IMR-90 (cell line): ENCODE measurements at places on chromosomes 1 and 21.

DNA sequence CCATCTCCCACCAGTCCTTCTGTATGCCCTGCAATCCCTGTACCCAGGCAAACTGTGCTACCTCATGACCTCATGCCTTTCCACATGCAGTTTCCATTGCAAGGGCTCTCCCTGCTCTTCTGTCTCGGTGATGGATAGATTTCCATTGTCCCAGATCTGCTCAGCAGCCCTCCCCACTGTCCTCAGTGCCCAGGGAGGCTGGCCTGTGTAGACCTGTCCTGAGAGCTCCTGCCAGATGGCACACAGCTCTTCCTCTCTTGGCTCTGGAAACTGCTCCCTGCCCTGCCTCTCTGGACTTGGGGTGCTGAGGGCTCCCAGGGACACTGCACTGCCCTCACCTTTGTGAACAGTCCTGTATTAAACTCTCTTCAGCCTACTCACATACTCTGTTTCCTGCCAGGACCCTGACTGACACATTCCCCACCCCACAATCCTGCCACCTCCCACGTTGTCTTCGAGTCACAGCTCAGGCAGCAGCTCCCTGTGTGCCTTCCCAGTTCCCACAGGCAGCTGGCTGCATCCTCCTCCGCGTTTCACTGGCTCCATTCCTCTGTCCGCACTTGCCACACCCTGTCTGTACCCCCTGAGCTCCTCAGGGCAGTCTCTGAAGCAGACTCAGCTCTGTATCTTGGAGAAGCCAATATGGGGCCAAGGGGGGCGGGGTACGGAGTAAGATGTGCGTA is 57.0 kb downstream of the SPATA46 start:
- H3K4me1 ChIP-seq: no peaks in the 10 kb centered on the region
- H3K27me3 ChIP-seq: peaks cover 3% of the 10 kb centered on the region
- H3K27ac ChIP-seq: no peak overlapping the region
- H3K36me3 ChIP-seq: no peaks in the 10 kb centered on the region
- peak; percentile 16 for DNase-seq

GRCh38 chr1:38578271-38578951 is 281.2 kb downstream of the RRAGC start:
- no peaks in the 10 kb centered on the region for H3K36me3 ChIP-seq
- H3K4me1 ChIP-seq: no peaks in the 10 kb centered on the region
- no peak for DNase-seq
- peaks cover 11% of the 10 kb centered on the region; the same call in 1 of the 2 replicates for H3K27me3 ChIP-seq
- no peak overlapping the region for H3K27ac ChIP-seq

DNA sequence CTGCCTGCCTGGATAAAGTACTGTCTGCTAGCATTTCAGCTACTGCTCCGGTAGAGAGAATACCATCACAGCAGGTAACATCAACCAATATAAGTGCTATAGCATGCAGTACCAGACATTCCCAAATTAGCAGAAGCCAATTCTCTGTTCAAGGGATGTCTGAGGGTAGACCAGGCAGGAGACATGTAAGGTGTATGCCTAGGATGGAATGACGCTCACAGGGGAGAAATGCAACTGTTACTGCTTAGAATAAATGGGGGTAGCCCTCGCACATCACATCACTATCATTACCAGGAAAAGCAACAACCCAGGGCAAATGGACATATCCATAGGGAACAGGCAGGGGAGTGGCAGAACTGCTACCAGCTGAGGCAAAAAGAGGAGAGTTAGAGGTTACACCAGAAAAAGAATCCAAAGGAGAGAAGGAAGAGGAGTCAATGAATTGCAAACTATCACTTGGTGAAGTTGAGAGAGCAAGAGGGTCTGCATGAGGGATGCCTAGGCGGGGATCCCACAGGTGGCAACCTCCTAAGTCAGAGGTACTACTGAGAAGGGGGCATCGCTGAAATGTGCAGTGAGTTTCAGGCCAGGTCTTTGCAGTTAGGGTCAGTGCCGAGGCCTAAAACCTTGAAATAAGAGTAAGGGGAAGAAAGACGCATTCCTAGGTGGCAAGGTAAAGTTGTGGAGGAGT is 1.1 kb downstream of the UBE2Q1 start:
- peaks cover 6% of the 10 kb centered on the region for H3K4me1 ChIP-seq
- peak overlapping the region; percentile 95 for H3K4me3 ChIP-seq
- peaks cover 29% of the 10 kb centered on the region for H3K36me3 ChIP-seq

DNA sequence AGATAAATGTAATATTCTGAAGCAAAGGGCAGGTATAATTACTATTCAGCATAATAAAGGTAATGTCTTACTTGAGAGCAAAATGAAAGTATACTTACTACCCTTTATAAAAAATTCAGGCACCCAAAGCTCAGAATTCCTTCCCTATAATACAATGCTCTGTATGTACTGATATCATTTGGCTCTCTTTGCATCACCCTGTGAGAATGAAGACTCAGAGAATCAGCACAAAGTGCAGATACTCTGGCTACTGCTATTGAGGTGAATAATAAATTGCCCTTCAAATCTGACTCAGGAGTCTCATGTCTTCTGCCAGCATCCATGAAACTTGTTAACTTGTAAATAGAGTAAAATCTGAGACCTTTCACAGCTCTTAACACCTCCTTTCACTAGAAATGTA is 108.5 kb upstream of the KCTD3 start:
- peaks cover 2% of the 10 kb centered on the region; the same call in 1 of the 2 replicates for H3K27me3 ChIP-seq
- H3K4me3 ChIP-seq: no peak overlapping the region
- DNase-seq: peak; percentile 8
- H3K27ac ChIP-seq: no peak overlapping the region

- H3K27ac ChIP-seq: peak overlapping the region; percentile 41; the same call in 1 of the 2 replicates
- H3K36me3 ChIP-seq: peaks cover 19% of the 10 kb centered on the region
- H3K4me3 ChIP-seq: no peak overlapping the region
- no peaks in the 10 kb centered on the region for H3K27me3 ChIP-seq
- H3K4me1 ChIP-seq: peaks cover 39% of the 10 kb centered on the region
Measured at GRCh38 chr1:228087771-228088251, 5.3 kb downstream of the ARF1 start.

DNA sequence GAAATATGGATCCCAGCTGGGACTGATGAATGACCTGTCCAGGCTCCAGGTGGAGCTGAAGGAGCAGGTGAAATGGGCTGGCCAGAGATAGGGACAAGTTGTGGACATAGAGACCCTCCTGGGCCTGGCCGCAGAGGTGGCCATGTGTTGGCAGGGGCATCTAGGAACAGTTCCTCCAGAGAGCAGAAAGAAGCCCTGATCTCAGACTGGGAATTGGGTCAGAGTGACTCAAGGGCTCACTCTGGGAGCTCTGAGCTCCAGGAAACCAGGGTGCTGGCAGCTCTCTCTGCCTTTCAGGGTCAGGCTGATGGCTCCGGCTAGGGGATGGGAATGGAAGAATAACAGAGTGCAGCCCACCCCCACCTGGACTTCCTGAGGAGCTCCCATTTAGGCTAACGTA is 3.0 kb downstream of the NT5C1A start:
- H3K4me1 ChIP-seq: no peaks in the 10 kb centered on the region; the same call in 1 of the 2 replicates
- H3K4me3 ChIP-seq: no peak overlapping the region
- H3K27ac ChIP-seq: no peak overlapping the region
- peaks cover 82% of the 10 kb centered on the region for H3K27me3 ChIP-seq
- no peaks in the 10 kb centered on the region for H3K36me3 ChIP-seq
- no peak for DNase-seq

GRCh38 chr1:99963041-99963795 is 6.6 kb upstream of the SLC35A3 start:
- no peak overlapping the region for H3K27ac ChIP-seq
- no peak overlapping the region for H3K4me3 ChIP-seq
- H3K27me3 ChIP-seq: no peaks in the 10 kb centered on the region
- no peaks in the 10 kb centered on the region for H3K4me1 ChIP-seq

GRCh38 chr1:173485401-173485800 is 8.3 kb downstream of the PRDX6 start:
- H3K4me3 ChIP-seq: no peak overlapping the region
- H3K27me3 ChIP-seq: no peaks in the 10 kb centered on the region
- H3K4me1 ChIP-seq: no peaks in the 10 kb centered on the region
- peaks cover 52% of the 10 kb centered on the region for H3K36me3 ChIP-seq
- no peak for DNase-seq

- H3K27ac ChIP-seq: no peak overlapping the region
- no peaks in the 10 kb centered on the region for H3K4me1 ChIP-seq
- H3K27me3 ChIP-seq: no peaks in the 10 kb centered on the region
- DNase-seq: no peak
- no peak overlapping the region for H3K4me3 ChIP-seq
Measured at GRCh38 chr1:18010945-18011344, 96.7 kb upstream of the IGSF21 start.

- DNase-seq: no peak
- no peak overlapping the region for H3K4me3 ChIP-seq
- H3K27me3 ChIP-seq: no peaks in the 10 kb centered on the region
- no peaks in the 10 kb centered on the region for H3K36me3 ChIP-seq
Measured at GRCh38 chr1:113321771-113322387, 68.4 kb upstream of the MAGI3 start.

GRCh38 chr21:36700971-36701755 is 2.2 kb downstream of the SIM2 start:
- peak overlapping the region; percentile 63 for H3K27ac ChIP-seq
- no peaks in the 10 kb centered on the region for H3K36me3 ChIP-seq
- H3K4me3 ChIP-seq: peak overlapping the region; percentile 57

DNA sequence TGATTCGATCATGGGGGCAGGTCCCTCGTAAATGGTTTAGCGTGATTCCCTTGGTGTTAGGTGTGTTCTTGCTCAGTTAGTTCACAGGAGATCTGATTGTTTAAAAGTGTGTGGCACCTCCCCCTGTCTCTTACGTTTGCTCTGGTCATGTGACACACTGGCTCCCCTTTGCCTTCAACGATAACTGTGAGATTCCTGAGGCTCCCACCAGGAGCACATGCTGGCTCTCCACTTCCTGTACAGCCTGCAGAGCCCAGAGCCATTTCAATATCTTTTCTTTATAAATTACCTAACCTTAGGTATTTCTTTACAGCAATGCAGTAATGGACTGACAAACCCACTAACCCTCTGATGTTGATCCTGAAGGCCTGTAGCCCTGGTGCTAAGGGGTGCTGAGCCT is 141.9 kb downstream of the FCRL5 start:
- no peaks in the 10 kb centered on the region for H3K27me3 ChIP-seq
- no peaks in the 10 kb centered on the region for H3K36me3 ChIP-seq
- H3K4me1 ChIP-seq: no peaks in the 10 kb centered on the region

DNA sequence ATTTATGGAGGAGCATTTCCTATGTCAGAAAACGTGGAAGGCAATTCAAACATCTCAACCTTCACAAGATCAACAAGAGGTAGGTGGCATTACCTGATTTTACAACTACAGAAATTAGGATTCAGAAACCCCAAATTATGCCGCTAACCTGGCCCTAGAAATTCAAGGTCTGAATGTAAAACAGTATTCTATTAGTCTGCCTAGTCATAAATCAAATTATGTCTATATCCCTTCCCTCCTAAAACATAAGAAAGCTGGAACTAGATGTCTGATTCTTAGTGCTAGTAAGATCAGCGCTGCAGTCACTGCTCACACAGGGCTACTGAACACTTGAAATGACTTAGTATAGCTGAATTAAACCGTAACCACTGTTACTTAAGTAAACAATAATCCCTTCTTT is 1.4 kb downstream of the TOMM20 start:
- no peak overlapping the region for H3K27ac ChIP-seq
- H3K4me1 ChIP-seq: 0 out of 2 replicates have a peak, but pooled peaks cover 1% of the 10 kb centered on the region
- H3K27me3 ChIP-seq: no peaks in the 10 kb centered on the region
- peak overlapping the region; percentile 73 for H3K4me3 ChIP-seq
- H3K36me3 ChIP-seq: peaks cover 9% of the 10 kb centered on the region
- no peak for DNase-seq

- H3K27me3 ChIP-seq: no peaks in the 10 kb centered on the region
- no peak overlapping the region for H3K4me3 ChIP-seq
- H3K36me3 ChIP-seq: peaks cover 13% of the 10 kb centered on the region
- H3K27ac ChIP-seq: no peak overlapping the region
- no peak for DNase-seq
- peaks cover 18% of the 10 kb centered on the region for H3K4me1 ChIP-seq
Measured at GRCh38 chr1:94920061-94920460, 6.8 kb downstream of the CNN3 start.

DNA sequence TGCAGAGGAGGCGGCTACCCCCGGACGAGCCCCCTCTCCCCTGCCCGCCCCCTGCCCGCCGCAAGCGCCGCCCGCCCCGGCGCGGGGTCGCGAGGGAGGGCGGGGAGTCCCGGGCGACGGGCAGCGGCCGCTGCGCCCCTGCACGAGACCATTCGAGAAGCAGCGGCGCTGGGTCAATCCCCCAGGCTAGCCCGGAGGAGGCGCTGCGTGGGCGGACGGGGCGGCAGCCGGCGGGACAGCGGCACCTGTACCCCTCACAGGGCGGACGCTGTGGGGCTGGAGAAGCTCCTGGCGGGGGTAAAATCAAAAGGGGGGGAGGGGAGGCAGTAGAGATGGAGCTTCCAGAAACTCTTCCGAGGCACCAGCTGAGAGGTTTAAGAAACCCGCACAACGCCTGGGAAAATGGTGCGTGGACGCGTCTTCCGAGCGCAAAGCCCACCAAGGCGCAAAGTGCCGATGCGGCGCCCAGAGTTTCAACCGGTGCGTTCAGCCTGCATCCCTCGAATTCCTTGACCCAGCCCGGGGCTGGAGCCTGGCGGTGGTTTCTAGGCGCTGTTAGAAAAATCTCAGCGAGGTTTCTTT is at the start of gene PLPPR5:
TSS of gene PLPPR5 (minus strand) at position 1 of the 582 bp plus-strand sequence. CDS start 190 bp downstream, outside the sequence.
- no peak for DNase-seq
- peaks cover 31% of the 10 kb centered on the region for H3K27me3 ChIP-seq
- H3K4me3 ChIP-seq: peak within 1 kb of the TSS; percentile 24
- no peak within 1 kb of the TSS for H3K27ac ChIP-seq
- H3K4me1 ChIP-seq: no peaks in the 10 kb centered on the region; the same call in 1 of the 2 replicates

GRCh38 chr1:29383746-29384371 is 147.5 kb downstream of the PTPRU start:
- peak; percentile 16 for DNase-seq
- no peaks in the 10 kb centered on the region for H3K36me3 ChIP-seq
- no peaks in the 10 kb centered on the region; the same call in none of the 2 replicates for H3K27me3 ChIP-seq
- H3K4me3 ChIP-seq: no peak overlapping the region

GRCh38 chr1:7430691-7431090 is 340.4 kb upstream of the VAMP3 start:
- H3K4me1 ChIP-seq: peaks cover 4% of the 10 kb centered on the region
- DNase-seq: no peak
- H3K27ac ChIP-seq: no peak overlapping the region

DNA sequence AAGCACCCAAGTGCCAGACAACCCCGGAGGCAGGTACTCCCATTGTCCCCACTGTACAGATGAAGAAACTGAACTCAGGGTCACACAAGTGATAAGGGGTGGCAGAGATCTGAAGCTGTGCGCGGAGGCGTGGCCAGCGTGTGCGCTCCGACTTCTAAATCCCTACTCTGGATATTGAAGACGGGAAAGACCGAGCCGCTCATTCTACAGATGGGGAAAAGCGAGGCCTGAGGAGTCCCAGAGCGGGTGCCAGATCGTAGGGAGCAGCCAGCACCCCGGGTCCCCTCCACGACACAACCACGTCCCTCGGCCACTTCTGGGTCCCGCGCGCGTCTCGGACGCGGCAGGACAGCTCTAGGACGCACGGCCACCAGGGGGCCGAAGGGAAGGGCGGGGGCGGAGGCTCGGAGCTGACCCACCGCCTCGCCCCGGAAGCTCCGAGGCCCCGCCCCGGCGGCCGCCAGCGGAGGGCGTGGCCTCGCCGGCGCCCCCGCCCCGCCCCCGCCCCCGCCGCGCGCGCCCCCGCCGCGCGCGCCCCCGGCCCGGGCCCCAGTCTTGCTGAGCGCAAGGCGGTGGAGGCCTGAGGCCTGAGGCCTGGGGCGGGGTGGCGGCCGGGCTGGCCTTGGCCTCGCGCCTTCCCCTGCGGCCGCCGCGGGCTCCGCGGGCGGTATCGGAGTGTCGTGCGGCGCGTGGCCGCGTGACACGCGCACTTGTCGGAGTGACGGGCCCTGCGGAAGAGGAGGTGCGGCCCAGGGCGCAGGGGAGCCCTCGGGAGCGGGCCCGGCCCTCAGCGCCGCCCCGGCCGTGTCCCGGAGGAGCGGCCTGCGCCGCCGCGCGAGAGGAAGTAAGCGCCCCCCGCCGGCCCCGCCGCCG is at the start of gene H6PD:
TSS of gene H6PD (plus strand) at position 552 of the 873 bp plus-strand sequence. CDS start 10,161 bp downstream, outside the sequence.
- no peaks in the 10 kb centered on the region for H3K27me3 ChIP-seq
- peaks cover 2% of the 10 kb centered on the region; the same call in 1 of the 2 replicates for H3K36me3 ChIP-seq
- peaks cover 17% of the 10 kb centered on the region for H3K4me1 ChIP-seq
- DNase-seq: peak; percentile 75
